ENCODE measurements at places on chromosomes 4 and X.

- DNase-seq, result no peak
Observed at GRCh38 chr4:73709451-73710033, 30.8 kb upstream of the CXCL8 start.

DNA sequence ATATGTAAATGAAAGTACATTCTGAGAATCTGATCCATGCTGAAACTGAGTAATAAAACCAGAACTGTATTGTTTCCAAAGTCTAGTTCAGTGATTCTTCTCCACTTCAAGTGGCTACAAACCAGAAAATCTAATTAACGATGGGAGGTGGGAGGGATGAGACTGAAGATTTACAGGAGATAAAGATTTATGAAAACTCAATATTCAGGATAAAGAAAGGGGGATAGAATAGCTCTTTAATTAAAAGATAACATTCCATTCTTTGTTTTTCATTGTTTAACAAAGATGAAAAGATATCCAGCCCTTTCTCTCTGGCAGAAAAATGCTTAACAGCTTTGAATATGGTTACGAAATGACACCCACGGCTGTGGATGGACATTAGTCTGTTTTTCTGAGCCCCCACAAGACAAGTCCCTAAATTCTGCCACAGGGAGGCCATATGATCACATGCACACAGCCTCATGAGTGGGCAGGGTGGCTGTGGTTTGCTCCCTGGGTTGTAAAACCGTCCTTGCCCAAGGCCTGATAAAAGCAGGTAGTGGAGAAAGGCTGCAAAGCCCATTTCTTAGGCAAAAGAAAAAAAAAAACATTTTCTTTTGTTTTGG is 36.4 kb downstream of the TMEM150C start:
- no peak for DNase-seq

DNA sequence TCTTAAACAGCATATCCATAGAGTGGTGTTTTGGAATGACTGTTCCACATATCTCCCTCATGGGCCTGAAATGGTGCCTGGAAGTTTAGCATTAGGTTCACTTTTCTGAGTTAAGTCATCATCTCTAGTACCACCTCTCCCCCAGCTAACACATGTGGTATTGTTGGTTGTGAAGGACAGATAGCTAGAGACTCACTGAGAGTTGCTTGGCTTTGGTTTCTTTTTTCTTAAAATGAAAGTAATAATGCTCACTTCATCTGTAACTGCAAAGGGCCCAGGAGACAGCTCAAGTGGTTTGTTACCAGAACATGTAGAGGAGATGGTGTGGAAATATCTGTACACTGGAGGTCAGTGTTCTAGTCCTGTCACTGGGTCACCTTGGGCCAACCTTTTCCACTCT is 90.9 kb downstream of the EFNB1 start:
- DNase-seq, result no peak

DNA sequence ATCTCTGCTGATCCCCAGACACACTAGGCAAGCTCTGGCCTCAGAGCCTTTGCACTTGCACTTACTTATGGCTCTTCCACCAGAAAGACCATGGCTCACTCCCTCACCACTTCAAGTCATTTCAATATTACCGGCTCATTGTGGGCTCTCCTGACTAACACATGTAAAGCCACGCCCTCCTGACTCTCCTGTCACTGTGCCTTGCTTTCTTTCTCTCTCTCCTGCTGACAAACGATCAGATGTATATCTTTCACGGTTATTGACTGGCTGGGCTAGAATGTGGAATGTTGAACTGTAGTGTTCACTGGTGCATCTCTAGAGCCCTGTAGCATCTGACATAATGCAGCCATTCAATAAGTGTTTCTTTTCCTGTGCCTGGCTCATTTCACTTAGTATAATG is 425.1 kb downstream of the RAB28 start:
- DNase-seq, result no peak

DNA sequence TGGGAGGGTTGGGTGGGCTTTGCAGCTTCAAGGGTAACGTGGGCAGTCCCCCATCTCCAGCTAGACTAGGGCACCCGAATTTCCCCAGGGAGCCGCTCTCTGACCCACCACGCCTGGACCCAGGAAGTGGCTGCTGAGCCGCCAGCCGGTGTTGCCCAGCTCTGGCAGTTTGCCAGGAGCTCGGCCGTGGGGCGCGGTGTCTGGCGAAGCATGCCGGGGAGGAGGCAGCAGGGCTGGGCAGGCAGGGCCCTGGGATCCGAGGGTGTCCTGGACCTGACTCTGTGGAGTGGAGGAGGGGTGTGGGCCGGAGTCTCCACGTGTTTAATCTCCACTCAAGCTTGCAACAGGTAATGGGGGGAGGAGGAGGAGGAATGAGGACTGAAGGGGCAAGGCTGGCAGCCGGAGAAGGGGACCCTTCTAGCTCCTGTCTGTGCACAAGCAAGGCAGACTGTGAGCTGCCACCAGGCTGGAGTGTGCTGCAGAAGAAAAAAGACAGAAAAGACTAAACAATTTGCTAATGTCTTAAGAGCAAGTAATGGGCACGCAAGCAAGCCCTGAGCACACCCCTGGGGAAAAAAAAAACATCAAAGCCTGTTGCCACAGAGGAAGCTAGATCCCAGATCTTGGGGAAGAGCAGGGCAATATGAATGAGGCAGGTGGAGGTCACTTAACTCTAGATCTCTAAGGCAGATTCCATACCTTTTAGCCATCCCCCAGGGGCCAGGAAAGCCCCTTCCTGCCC is 2.4 kb downstream of the LONRF3 start:
- no peak for DNase-seq

DNA sequence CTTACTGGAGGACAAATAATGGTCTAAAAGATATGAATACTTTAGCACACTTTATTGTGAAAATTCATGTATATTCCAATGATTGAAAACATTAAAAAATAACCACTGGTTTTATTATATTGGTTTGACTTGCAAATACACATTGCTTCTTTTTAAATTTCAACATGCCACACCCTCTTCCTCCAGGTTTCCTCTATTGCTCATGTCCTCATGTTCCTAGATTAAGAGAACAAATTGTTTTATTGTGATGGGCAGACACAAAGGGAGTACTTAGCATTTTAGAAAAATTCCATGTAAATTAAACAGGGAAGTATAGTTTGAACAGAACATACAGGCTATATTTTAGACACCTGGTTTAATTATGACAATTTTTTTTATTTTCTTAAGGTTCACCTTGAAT is 230.6 kb upstream of the GPRIN3 start:
- no peak for DNase-seq

GRCh38 chr4:138217567-138217966 is 24.6 kb downstream of the SLC7A11 start:
- DNase-seq, result no peak

DNA sequence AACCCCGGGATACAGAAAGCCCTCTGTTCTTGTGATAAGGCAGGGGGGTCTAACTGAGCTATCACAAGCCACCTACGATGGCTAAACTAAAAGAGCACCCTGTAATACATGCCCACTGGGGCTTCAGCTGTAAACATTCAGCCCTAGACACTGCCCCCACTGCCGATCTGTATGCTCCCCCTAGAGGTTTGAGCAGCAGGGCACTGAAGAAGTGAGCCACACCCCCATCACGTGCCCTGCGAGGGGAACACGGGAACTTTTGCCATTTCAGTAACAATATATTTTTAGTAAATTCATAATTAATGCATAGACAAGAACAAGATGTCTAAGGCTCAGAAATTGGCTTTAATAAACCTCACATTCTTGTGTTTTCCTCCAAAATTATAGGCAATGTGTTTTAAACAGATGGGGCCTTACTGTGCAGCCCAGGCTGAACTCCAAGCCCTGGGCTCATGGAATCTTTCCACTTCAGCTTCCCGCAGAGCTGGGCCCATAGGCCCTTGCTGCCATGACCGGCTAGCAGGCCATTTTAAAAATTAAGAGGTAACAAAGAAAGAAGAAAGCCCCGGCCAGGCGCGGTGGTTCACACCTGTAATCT is 235.3 kb upstream of the SFRP2 start:
- DNase-seq, result no peak

DNA sequence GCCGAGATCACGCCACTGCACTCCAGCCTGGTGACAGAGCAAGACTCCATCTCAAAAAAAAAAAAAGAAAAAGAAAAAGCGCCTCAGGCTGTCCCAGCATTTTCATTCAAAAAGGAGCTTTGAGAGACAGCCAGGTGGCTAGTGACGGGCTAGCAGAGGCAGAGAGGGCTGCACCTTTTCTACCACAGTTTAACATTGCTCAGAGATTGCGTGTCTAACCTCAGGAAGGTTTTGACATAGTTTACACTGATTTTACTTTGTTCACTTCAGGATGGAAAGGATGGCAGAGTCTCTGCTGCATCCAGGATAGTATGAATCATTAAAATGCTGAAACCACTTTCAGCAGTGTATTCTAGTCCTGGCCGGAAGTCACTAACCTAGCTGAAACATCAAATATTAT is 28.1 kb downstream of the ZFP42 start:
- DNase-seq, result no peak

DNA sequence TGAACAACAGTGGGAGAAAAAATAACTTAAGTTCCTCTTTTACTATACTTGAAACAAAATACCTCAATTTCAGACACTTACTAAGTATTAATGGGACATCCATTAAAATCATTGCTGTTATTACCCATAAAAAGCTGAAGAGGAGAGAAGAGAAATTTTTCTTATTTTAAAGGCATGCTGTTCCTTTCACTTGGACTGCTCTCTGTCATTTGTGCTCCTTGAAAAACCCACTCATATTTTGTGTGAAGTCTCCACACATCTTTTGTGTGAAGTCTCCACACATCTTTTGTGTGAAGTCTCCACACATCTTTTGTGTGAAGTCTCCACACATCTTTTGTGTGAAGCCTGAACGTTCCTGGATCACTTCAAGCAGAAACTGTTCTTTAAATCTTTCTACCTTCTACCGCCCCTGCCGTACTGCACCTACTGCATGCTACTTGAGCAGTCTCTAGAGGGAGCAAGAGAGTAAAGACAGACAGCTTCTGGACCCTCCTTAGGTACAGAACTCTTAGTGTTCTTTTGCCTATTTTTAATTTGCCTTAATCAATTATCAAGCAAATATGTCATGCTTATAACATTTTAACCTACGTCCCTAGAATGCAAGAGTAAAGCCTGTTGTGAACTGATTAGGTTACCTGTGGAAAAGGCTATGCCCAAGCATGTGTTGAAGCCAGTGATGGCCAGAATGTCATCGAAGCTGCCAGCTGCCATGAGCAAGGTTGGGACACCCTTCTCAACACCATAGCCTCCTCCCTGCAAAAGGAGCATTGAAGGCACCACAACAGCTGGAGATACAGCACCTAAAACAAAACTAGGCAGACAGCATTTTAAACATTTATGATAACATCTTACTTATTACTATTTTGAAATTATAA is 27.1 kb upstream of the SLC9B1 start:
- DNase-seq, result no peak

DNA sequence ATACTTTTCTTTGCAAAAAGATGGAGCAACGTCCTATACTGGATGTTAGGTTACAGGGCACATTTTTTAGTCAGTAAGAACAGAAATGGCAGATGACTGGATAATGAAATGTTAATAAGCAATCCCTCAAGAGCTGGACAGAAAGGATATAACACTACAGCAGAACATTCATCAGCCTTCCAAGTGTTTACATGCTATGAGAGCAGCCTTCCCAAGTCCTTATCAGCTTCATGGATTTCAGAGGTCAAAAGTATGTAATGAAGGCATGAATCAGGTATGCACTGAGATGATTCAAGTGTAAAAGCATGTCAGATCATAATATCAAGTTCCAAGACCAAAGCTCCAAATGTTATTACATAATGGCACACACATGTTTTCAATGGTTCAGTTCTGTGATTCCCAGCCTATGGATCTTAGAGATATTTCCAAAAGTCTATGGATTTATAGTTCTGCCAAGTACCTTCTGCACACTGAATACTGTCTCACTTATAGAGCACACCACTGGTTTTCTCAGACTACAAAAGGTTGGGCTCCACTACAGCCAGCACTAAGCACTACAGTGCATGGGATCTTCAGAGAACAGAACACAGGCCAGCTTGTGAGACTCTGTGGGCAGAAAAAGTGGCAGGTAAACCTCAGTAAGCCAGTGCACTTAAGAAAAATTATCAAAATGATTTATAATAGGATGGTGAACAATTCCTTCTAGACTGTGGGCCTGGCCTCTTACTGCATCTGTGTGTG is 49.2 kb downstream of the GPC4 start:
- no peak for DNase-seq

DNA sequence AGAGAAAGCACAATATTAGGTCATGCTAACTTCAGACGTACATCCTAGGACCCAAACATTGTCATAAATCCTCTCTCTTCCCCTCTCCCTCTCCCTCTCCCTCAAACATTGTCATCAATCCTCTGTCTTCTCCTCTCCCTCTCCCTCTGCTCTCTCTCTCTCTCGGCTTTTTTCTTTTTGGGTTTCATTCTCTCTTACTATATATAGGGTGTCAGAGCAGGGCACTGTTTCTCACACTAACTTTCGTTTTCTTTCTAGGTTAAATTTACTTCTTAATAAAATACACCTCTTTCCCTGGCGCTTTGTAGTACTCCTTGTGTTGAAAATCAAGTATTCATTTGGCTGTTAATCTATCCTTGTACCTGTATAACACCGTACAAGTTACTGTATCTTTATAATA is 37.0 kb upstream of the HERC5 start:
- DNase-seq, result no peak

- DNase-seq, result no peak
Observed at GRCh38 chr4:103445377-103445776, 247.2 kb upstream of the CENPE start.

DNA sequence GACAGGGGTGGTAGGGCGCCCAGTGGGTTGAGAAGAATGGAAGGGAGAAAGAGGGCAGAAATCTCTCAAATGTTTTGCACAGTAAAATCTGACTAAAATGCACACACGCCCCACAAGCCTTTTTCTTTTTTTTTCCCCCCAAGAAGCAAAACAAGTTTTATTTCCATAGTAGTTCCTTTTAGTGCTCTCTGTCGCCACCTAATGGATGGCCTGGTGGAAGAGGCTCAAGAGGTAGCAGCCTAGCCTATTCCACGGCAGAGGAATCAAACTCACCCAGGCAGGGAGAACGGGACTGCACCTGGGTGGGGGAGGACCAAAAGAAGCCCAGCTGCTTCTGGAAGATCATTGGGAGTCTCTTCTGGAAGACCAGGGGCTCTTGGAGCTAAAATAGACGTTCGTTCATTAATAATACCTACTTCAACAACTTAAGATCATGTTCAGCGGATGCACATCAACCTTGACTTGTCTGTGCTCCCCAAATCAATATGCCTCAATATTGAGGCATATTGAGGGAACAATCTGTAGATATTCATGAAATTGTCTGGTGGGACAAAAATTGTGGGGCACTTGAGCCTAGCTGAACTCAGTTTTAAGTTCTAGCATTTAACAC is 31.6 kb upstream of the IRAK1 start:
- no peak for DNase-seq

Data from NCI-H1930 (cell line).